ENCODE measurements at places on chromosomes 1 and 21.

GRCh38 chr1:26288311-26288941 lies 8.5 kb downstream of the SH3BGRL3 start:
- DNase-seq, result no peak

DNA sequence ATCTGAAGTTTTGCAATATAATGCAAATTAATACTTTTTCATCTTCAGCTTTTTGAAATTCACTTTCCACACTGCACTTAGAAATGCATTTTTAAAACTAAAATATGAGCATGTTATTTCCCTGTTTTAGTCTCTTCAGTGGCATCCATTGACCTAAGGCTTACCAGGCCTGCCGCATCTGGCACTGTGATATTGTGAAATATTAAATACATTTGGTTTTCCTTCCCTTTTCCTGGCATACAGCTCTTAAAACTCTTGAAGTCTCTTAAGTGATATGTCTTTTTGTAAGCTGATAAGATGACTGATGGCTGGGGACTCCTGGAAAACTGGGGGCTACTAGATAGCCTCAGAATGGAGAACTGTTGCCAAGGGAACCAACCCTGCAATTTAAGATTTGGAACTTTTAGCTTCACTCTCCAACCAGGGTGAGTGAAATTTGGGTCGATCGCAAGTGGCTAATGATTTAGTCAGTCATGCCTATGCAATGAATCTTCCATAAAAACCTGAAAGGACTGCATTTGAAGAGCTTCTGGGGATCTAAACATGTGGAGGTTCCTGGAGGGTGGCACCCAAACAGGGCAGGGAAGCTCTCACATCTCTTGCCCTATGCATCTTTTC lies 75.5 kb upstream of the PDC start:
- no peak for DNase-seq

DNA sequence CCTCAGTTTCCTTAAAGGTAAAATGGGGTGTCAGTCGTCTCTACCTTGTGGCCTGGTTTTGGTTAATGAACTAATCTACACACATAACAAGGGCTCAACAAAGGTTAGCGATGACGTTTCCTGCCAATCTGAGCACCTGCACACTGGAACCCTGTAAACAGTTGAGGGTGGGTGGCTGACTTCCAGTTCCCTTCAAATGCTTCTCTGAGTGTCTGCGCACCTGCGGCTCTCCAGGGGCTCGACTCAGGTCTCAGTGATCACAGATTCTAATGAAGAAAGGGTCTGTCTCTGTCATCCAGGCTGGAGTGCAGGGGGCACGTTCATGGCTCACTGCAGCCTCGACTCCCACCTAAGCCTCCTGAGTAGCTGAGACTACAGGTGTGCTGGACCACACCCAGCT lies 3.3 kb upstream of the AGPAT3 start:
- no peak for DNase-seq

DNA sequence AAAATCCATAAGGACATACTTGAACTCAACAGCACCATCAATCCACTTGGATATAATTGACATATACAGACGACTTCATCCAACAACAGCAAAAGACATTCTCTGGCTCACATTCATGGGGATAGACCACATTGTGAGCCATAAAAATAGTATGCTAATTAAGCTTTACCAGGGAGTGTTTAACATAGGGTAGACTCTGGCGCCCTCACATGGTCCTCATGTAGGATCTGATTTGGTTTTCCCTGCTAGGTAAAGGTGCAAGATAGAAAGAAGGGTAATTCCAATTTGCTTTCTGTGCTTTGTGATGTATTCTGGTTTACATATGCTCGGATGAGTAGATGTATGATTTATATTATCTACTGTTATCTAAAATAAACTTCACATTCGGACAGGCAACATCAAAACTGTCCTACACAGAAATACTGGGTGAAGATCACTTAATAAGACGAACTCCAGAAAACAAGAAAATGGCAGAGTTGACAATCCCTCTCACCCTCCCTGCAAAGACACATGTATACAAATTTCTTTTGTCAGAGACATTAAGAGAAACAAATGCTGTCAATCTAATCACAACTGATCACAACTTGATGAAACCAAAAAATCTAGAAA lies 27.7 kb downstream of the CR1L start:
- no peak for DNase-seq

- DNase-seq, result no peak
These were observed 19.8 kb downstream of the DBT start for GRCh38 chr1:100229681-100230443.

- no peak for DNase-seq
These were observed 1.2 kb upstream of the FAAP20 start for GRCh38 chr1:2195785-2196184.

- no peak for DNase-seq
These were observed 1.9 kb downstream of the FGGY start for GRCh38 chr1:59298710-59299346.

DNA sequence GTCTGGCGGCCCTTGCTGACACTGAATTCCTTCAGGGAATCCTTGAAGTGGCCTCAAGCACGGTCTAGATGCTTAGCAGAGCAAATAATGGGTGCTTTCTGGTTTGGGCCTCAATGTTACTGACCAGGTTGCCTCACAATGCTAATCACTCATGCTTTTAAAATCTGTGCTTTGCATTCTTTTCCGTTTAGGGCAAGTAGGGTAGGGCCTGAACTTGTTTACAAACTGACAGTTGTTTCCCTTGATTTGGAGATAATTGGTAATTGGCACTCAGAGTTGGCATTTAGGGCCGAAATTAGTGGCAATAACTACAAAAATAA lies 1.4 kb downstream of the VPS13D start:
- DNase-seq, result no peak

DNA sequence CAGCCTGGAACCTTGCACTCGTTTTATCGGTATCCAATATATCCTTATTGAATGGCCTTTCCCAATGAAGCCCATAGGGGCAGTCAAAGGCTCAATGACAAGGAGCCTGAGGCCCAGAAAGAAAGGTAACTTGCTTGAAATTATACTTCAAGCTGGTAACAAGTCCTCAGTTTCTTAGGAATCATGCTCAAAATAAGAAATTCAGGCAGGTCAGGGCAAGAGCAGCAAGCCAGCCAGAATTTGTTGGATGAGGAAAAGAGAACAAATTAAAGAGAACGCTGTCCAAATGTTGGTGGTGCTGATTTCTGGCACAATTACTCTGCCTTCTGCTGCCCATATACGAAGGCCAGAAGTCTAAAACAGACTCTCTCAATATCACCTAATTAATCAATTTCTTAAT lies 77.6 kb downstream of the DDX20 start:
- no peak for DNase-seq

- DNase-seq, result no peak
These were observed 11.4 kb upstream of the DNASE2B start for GRCh38 chr1:84386716-84387479.

DNA sequence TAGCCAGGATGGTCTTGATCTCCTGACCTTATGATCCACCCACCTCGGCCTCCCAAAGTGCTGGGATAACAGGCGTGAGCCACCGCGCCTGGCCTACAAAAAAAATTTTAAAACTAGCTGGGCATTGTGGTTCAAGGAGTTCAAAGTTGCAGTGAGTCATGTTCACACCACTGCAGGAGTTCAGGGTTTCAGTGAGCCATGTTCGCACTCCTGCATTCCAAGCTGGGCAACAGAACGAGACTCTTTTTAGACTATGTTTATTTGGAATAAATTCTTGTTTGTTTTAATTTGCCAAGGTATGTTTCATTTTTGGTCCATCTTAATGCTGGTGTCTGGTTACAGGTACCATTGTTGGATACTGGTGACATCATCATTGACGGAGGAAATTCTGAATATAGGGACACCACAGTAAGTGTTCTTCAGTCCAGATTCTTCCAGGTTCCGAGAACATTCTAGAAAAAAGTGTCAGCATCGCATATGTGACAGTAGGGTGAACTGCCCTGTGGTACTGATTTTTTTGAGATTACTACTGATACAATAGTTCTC lies 3.9 kb downstream of the PGD start:
- no peak for DNase-seq

DNA sequence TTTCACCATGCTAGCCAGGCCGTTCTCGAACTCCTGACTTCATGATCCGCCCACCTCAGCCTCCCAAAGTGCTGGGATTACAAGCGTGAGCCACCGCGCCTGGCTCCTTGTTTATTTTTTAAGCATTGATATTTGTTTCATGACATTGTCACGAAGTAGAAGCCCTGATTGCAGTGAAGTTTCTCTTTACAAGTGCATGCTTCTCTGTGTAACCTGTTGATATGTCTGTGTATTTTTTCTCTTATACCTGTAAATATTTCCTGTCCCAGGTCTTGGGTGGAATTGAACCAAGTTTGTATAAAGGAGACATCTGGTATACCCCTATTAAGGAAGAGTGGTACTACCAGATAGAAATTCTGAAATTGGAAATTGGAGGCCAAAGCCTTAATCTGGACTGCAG lies 73.5 kb upstream of the FAM3B start:
- DNase-seq, result no peak

DNA sequence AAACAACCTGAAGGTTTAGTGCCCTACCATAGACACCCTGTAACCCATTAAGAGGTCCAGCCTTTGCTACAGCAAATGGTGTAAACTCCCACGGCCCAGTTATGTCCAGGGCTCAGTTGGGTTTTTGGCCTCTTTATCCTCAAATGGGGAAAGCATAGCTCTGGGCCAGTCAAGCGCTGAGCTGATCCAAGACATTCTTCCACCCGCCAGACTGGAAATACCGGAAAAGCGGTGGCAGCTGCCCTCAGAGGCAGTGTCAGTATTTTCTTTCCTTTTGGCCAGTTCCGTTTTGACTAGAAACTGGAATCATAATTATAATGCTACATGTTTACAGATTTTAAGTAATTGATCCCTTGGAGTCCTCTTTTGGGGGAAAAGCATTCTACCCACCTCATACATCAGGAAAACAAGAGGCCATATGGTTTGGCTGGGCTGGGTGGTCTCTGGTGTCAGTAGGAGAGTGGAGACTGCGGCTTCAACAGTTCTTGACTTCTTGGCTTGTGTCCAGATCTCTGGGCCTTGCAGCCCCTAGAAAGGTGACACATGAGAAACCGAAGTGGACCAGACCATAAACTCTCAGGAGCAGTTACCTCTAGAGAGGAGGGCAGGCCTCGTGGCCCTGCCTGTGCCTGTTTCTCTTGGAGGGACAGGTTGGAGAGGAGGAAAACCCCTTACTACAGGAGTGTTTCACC lies 30.2 kb upstream of the CLDN14 start:
- no peak for DNase-seq

GRCh38 chr1:32077451-32077850 lies 4.7 kb downstream of the TMEM39B start:
- DNase-seq, result no peak

DNA sequence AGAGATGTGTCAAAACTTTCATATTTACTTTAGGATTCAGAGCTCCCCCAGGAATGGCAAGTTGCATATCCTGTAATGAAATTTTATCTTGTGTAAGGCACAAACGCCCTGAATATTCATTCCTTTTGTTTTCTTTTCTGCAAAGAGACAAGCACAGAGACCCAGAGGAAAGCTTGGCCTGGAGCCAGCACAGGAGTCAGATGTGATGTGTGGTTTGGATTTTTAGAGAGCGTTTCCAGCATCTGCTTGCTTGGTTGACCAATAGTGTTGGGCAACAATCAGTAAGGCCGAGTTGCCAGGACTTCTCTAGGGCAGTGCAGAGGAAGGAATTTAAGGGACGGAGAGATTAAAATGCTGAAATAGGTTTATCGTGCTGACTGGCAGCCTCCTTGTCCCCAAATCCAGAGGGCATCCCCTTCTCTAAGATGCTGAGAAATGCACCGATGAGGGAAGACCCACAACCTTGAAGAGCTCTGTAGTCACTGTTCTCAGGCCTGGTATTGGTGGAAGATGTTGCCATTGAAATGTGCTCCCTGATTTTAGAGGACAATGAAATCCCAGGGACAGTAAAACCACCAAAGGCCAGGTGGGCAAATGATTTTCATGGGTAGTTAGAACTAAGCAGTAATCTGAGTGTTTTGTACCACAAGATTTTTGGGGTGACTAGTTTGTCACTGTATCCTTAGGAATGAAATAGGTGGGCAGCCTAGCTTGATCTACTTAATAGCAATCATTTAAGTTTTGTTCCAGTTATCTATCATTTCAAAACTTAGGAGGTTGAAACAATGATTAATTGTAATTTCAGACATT lies 37.9 kb upstream of the RHOU start:
- no peak for DNase-seq

GRCh38 chr1:53868565-53868964 lies 21.0 kb downstream of the YIPF1 start:
- no peak for DNase-seq

DNA sequence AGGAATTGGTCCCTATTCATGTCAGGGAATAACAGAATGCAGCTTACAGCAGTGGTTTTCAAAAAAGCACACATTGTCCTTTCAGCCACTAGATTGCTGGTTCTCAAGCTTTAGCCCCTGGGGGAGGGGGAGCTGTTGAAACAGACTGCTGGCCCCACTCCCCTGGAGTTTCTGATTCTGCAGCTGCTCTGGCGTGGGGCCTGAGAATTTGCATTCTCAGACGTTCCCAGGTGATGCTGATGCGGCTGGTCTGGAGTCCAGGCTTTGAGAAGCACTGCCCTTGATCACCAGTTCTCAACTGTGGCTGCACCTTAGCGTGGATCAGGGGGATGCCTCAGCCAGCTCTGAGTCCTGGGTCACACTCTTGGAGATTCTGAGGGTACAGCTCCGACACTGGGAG lies 62.7 kb upstream of the LAPTM5 start:
- no peak for DNase-seq

DNA sequence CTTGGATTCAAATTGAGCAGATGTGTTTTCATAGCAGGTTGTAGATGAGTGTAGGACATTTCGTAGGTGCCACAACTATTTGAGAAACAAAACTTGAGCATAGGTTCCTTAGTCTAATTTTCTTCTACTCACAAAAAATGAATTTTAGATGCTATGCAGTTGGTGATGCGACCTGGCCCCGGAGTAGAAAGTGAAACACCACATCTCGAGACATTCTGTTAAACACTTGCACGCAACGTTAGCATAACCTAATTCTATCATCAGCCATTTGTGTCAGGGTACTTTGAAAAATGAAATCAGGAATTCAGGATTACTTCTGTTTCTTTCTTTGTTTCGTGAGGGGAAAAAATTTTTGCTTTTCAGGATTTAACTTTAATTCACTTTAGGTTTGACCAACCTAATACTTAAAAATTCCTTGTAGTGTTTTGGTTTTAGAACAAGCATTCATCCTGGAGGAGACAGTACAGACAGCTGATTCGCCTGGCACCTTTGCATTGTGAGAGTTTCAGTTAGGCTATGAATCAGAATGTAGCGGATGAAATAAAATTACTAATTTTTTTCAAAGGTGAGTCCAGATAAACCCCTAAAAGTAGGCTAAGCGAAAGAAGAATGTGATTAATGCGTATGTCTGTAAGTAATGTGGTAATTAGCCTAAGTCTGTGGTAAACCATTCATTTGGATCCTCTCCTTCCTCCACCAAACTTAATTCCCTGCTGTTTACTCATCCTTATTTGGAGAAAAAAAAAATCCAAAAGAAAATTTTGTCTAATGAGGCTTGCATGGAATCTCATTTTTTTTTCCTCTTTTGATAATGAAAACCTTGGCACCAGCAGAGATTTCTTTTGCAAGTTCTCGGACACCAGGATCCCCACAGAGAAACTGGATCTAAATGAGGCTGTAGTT lies 44.9 kb downstream of the MAP3K21 start:
- DNase-seq, result no peak

Data from anterior cingulate cortex (tissue), 58 donors.